Right cardiac atrium (tissue), 5 donors: ENCODE measurements at places on chromosomes 1 and 21. TPM values are rescaled to one million over a fixed set of nuclear protein-coding genes. Genes with fewer than 3 reads are reported as not detected.

AJAP1 gene
- 0.03 TPM for total RNA-seq

KHDRBS1 gene
- 69.5 TPM for total RNA-seq

SELENBP1 gene
- 60.6 TPM for total RNA-seq

CRYAA gene
- not detected for total RNA-seq

HTR6 gene
- total RNA-seq, result not detected
